Upper lobe of left lung (tissue), 6 donors: ENCODE measurements at places on chromosomes 6 and 20. TPM values are rescaled to one million over a fixed set of nuclear protein-coding genes. Genes with fewer than 3 reads are reported as not detected.

- DNase-seq: no peak
Observed at GRCh38 chr6:83962582-83962981, 71.0 kb upstream of the MRAP2 start.

DNA sequence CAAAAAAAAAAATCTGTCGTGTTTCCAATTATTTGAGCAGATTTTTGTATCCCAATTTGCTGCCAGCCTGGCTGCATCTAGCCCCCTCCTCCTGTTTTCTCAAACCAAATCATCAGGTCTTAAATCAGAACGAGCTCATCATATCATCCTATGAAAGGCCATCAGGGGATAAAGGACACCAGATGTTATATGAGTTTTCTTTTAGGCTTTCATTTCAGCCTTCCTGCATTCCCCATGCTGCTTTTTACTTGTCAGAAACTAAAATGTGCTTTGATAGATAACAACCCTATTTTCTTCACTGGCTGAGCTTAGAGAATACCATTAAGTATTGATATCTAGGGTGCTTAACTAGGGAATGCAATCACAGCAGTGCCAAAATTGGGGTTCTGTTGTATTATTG lies 968.4 kb upstream of the SLC35B3 start:
- DNase-seq: no peak

DNA sequence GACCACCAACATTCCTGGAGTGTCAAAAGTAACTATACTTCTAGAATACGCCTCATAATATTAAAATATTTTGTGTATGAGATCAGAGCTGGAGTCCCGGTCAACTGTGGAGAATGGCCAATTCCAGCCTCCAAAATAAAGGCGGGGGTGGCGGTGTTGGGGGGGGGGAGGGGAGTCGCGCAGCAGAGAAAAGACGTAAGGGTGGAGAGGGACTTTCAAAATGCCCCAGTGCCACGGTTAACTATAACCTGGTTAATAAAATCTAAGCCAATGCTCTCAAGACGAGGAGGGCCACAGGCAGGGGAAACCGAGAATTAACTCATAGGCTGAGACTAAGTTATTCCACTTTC lies 1.3 kb downstream of the NUP153 start:
- DNase-seq: peak; percentile 37

The ASIP gene
- total RNA-seq: not detected

The SAMD5 gene
- total RNA-seq: 5.9 TPM

The DACT2 gene
- total RNA-seq: 4.4 TPM

GRCh38 chr20:59150821-59151251 lies 12.8 kb upstream of the ZNF831 start:
- peak; percentile 62 for DNase-seq

The UNC93A gene
- total RNA-seq: not detected
